ENCODE measurements at places on chromosomes 2 and 18.
A peak's percentile ranks its signal among the peaks of the same experiment; 100 is the strongest.

DNA sequence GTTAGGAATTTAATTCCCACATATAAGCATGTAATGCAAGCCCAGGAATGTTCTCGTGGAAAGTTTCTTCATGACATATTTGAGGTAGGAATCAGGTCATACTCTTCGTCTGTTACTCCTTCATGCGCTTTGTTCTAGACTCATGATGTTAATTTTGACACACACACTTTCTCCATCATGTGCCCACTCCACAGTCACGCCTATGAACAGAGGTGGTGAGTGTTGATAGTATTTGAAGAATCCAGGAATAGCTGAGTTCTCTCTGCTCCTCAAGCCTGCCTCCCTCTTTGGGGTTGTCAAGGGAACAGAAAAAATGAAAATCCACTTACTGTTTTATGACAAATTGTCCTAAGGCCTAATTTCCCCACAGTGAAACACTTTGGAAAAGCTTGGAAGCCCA lies 117.3 kb upstream of the SERPINE2 start:
- DNase-seq, result no peak

DNA sequence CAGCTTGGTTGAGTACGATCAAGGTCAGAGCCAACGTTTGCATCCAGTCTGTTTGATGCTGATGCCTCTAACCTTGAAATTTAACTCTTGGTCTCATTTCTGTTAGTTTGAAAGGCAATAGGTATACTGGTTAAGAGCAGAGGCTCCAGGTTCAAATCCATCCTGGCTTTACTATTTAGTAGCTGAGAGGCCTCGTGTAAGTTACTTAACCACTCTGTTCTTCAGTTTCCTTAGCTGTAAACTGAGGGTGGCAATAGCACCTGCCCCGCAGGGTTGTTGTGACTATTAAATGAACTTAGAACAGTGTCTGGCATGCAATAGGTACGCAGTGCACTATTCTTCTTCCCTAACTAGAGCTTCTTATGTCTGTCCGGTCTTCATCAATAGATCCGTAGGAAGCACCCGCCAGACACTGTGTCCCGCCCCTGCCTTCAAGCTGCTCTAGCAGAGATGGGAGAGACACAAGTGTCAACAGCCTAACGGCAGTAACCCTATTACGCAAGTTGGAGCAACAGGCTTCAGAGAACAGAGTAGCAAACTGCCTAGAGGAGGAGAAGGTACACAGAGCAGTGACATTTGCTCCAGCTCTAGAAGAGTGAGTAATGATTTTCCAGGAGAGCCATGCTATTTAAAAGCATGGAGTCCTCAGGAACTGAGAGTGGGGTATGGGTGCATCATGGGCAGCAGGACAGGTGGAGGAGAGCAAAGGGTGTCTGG lies 62.7 kb upstream of the ST3GAL5 start:
- DNase-seq, result no peak

DNA sequence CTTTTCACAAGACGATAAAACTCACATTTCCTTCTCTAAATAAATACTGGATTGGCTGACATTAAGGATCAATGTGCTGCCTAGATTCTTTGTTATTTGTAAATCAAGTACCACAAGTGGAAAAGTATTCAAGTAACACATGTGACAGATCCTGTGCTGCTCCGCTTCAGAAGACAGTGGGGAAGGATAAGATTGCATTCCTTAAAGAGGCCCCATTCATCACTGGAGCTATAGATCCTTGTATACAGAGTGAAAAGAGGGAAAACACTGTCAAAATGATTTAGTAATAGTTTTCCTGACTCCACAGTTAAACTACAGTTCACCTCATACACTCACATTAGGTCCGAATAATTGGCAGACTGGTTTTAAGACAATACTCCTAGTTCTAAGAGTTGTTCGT lies 108.0 kb upstream of the CSRNP3 start:
- DNase-seq, result no peak

- DNase-seq, result no peak
Observed at GRCh38 chr2:191657977-191658376, 20.0 kb upstream of the NABP1 start.

- peak; percentile 7 for DNase-seq
Observed at GRCh38 chr2:130391872-130392670, 36.2 kb downstream of the PTPN18 start.
